Activated T-helper 2 cell treated with anti-CD3 and anti-CD28 coated beads, Interferon-gamma antibody, Interleukin-2, Interleukin-4, amounts not matched to agents 10 μg/mL and 5 μg/mL and 100 μg/mL, durations not matched to agents 14 hours and 24 hours and 36 hours (primary cell): ENCODE measurements at places on chromosomes 13 and 19. TPM values are rescaled to one million over a fixed set of nuclear protein-coding genes. Genes with fewer than 3 reads are reported as not detected.

- no peak for DNase-seq
Measured at GRCh38 chr13:38899571-38899970, 91.1 kb downstream of the STOML3 start.

- no peak for DNase-seq
Measured at GRCh38 chr19:7635670-7636069, 1.2 kb upstream of the STXBP2 start.

GRCh38 chr19:18017275-18018083, 9.5 kb downstream of the ARRDC2 start:
- no peak for DNase-seq

ZNF576 gene
- total RNA-seq, result 14.5 and 14.8 TPM in 2 replicates

DNA sequence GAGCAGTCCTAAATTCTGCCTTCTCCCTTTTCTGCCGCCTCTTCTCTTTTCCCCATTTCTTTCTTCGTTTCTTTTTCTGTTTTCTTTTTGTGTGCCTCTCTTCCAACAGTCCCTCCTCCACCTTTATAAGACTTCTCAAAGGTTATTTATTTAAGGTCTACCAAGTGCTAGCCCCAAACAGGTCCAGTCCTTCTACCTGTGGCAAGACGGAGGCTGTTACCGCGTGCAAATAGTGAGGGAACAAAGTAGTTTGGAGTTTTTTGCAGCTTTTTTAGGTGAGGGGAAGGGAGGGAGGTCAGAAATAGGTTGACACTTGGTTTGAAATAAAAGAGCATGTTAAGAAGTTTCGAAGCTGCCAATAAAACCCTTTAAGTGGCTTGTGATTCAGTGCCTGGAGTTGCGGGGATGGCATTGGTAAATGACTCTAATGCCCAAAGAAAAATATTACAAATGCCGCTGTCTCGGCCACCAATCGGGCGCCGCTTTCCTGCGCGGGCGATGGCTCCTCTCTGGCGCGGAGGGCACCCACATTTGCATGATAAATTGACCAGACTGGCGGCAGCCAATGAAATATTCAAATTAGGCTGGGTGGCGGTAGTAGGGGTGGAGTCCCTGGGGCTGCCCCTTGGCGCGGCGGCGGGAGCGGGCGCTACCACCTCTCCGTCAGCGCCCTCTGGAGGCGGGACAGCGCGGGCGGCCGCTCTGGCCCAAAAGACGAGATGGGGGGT, 7.5 kb upstream of the TSHZ3 start:
- no peak for DNase-seq

PLEKHG2 gene
- 49.8 and 50.7 TPM in 2 replicates for total RNA-seq

VSIG10L gene
- 9.5 and 10.4 TPM in 2 replicates for total RNA-seq

DNA sequence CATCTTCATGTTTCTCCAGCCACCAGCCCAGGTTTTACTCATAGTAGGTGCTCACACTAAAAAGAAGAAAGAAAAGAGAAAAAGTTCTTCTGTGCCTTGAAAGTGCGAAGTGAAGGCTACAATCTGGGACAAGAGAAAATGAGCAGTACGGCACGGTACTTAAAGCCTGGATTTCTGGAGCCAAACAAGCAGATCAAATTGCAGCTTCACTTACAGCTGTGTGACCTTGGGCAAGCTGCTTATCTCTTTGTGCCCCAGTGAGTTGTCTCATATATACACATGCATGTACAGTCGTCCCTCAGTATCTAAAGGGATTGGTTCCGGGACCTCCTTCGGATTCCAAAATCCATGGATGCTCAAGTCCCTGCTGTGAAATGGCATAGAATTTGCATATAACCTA, 41.8 kb downstream of the GSX1 start:
- no peak for DNase-seq

GRCh38 chr19:33977756-33978685, 181.4 kb downstream of the KCTD15 start:
- DNase-seq, result no peak

GRCh38 chr19:20313894-20314293, 146.9 kb downstream of the ZNF486 start:
- no peak for DNase-seq

DNA sequence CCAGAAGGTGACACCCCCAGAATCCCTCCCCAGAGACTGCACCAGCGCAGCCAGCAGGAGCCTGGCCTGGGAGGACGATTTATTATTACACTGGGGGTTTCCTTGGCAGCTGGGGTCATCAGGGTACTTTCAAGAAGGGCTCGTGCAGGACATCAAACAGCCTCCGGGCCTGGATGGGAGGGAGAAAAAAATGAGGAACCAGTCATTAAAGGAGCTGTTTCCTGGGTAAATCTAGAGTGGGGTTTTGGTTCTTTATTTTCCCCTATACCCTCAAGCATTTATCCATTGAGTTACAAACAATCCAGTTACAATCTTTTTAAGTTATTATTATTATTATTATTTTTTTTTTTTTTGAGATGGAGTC, 3.1 kb downstream of the POLR1G start:
- DNase-seq, result no peak

GRCh38 chr13:109998684-109999533, 212.5 kb upstream of the IRS2 start:
- DNase-seq, result no peak

GRCh38 chr13:112885782-112886268, 83.2 kb upstream of the MCF2L start:
- DNase-seq, result no peak

GRCh38 chr13:35474496-35475211, 1.8 kb downstream of the MAB21L1 start:
- no peak for DNase-seq

ZNF628 gene
- 8.6 and 9.5 TPM in 2 replicates for total RNA-seq

B3GNT8 gene
- total RNA-seq, result 0.96 and 0.97 TPM in 2 replicates

TNFSF9 gene
- 6.9 and 7.4 TPM in 2 replicates for total RNA-seq

- no peak for DNase-seq
Measured at GRCh38 chr13:98549728-98550317, 27.1 kb downstream of the STK24 start.

LILRA5 gene
- not detected in 2 replicates for total RNA-seq

- DNase-seq, result no peak
Measured at GRCh38 chr19:9597027-9597426, 12.7 kb upstream of the ZNF121 start.

RXFP2 gene
- not detected in 2 replicates for total RNA-seq

DNA sequence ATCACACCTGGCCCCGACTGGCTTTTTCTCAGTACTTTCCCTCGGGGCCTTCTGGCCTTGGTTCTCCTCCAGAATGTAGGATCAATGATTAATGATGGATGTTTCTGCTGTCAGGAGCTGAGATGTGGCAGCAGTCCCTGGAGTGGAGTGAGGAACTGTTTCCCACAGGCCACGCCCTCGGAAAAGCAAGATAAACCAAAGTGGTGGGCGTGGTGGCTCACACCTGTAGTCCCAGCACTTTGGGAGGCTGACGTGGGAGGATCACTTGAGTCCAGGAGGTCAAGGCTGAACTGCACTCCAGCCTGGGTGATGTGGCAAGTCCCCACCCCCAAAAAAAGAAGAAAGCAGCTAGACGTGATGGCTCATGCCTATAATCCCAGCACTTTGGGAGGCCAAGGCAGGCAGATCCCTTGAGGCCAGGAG, 7.1 kb upstream of the SHFL start:
- no peak for DNase-seq

NLRP4 gene
- not detected in 2 replicates for total RNA-seq

SERPINE3 gene
- total RNA-seq, result not detected in 2 replicates

TRAPPC6A gene
- 27.4 and 31.4 TPM in 2 replicates for total RNA-seq

DNA sequence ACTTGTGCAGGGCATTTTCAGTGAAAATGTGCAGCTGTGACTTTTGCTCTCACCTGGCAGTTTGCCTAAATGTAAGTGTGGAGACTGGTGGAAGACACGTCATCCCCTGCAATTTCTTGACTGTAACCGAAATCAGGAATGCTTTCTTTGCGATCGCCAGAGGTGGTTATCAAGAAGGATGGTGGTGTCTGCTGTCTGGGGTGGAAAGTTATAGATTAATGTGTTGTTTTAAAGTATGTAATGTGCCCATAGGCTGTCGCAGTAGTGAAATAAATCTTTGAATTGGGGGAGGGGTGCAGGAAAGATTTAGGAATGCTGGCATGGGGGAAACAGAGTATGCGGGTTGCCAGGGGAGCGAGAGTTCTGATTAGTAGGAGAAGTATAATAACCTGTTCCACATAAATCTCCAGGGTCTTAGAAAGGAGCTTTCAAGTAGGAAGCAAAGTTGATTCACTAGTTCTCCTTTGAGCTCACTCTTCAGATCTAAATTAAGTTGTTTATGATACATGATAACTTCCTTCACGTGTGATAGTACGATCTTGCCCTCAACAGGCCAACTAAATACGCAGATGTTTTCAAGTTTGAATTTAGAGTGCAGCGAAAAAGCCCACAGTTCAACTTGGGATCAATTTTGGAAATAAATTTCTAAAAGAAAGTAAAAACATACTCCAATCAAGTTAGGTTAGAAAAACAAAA, 1520.0 kb upstream of the SLC10A2 start:
- no peak for DNase-seq
